ENCODE measurements at places on chromosomes 11 and 22.

- DNase-seq: no peak
Measured at GRCh38 chr22:50702261-50702671, 29.6 kb downstream of the SHANK3 start.

GRCh38 chr11:19420868-19421533, 180.3 kb upstream of the E2F8 start:
- DNase-seq: no peak

GRCh38 chr11:132556316-132556715, 976.0 kb downstream of the OPCML start:
- DNase-seq: no peak

- DNase-seq: no peak
Measured at GRCh38 chr11:121892131-121892681, 223.8 kb downstream of the BLID start.

Data from stimulated activated CD4-positive, alpha-beta T cell treated with anti-CD3 and anti-CD28 coated beads, Interleukin-1b, Interleukin-23, amount 100 ng/mL, for 24 hours (primary cell).